Posterior cingulate gyrus (tissue), 11 donors: ENCODE measurements at places on chromosomes 2 and 18.

- no peak for DNase-seq
Observed at GRCh38 chr2:226836548-226836885, 663 bp downstream of the RHBDD1 start.

- peak; percentile 53 for DNase-seq
Observed at GRCh38 chr18:78986018-78986481, 6.4 kb downstream of the SALL3 start.

DNA sequence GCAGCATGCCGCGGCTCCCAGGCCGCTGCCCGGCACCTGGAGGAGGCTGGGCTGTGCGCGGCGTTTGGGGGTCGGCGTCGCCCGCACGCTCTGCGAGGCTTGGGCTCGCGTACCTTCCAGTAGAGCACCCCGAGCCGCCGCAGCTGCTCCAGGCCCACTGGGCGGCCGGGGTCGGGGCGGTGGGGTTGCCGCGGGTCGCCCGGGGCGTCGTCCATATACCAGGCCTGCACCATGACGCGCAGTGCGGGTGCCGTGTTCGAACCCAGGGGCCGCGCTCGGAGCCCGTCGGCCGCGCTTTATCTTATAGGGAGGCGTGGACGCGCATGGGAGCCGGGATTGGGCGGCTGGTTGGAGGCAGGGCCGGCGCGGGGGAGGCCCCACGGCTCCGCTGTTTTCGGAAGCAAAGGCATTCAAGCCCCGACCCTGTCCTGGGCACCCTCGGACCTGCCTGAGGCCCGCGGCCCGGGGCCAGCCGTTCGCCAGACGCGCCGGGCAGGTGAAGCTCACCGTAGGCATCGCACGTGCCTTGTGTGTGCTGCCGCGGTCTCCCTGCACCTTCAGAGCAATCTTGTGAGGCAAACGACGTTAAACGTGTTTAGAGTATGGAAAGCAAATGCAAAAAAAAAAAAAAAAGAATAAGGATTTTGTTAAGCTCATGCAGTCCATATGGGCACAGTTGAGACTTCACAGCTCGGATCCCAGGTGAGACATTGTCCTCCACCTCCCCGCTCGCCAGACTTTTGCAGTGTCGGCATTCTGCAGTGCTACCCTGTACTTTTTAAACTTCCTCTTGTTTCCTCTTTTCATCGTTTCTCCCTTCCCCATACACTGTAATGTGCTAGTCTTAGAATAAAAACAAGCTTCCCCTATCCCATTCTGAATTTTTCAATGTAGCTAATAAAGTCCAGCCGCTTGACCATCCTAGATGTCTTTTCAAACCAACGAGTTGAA lies at the start of gene ADI1:
Gene ADI1 (minus strand): TSS at position 277 of the 951 bp plus-strand sequence. CDS start 44 bp downstream, at position 233.
- peak; percentile 95 for DNase-seq

GRCh38 chr18:23300231-23300805 lies 152.8 kb upstream of the RIOK3 start:
- no peak for DNase-seq

GRCh38 chr18:53755914-53756609 lies 468.4 kb downstream of the MBD2 start:
- DNase-seq = no peak
